ENCODE measurements at places on chromosomes 2 and 18. TPM values are rescaled to one million over a fixed set of nuclear protein-coding genes. Genes with fewer than 3 reads are reported as not detected.

TXNDC2 gene
- 0.04 TPM for polyA plus RNA-seq

IL36A gene
- polyA plus RNA-seq: not detected

CENPA gene
- polyA plus RNA-seq: 1.5 TPM

UGT1A3 gene
- polyA plus RNA-seq: not detected

ACTR3 gene
- polyA plus RNA-seq: 68.8 TPM

ACKR3 gene
- 23.2 TPM for polyA plus RNA-seq

CAPN14 gene
- 0.09 TPM for polyA plus RNA-seq

FEV gene
- not detected for polyA plus RNA-seq

FBLN7 gene
- polyA plus RNA-seq: 0.74 TPM

REG1B gene
- 0.23 TPM for polyA plus RNA-seq

UGT1A4 gene
- not detected for polyA plus RNA-seq

THSD7B gene
- polyA plus RNA-seq: 0.01 TPM

PTPRN gene
- polyA plus RNA-seq: 0.09 TPM

CCDC85A gene
- 1.5 TPM for polyA plus RNA-seq

LYPD6 gene
- polyA plus RNA-seq: 0.06 TPM

ABCG8 gene
- not detected for polyA plus RNA-seq

MEP1B gene
- polyA plus RNA-seq: not detected

SERPINB11 gene
- polyA plus RNA-seq: not detected

Data from heart right ventricle (tissue), 16 donors.